ENCODE measurements at places on chromosomes 13 and 19. TPM values are rescaled to one million over a fixed set of nuclear protein-coding genes. Genes with fewer than 3 reads are reported as not detected.

- DNase-seq: no peak
Measured at GRCh38 chr19:19111967-19112580, 26.2 kb downstream of the TMEM161A start.

DNA sequence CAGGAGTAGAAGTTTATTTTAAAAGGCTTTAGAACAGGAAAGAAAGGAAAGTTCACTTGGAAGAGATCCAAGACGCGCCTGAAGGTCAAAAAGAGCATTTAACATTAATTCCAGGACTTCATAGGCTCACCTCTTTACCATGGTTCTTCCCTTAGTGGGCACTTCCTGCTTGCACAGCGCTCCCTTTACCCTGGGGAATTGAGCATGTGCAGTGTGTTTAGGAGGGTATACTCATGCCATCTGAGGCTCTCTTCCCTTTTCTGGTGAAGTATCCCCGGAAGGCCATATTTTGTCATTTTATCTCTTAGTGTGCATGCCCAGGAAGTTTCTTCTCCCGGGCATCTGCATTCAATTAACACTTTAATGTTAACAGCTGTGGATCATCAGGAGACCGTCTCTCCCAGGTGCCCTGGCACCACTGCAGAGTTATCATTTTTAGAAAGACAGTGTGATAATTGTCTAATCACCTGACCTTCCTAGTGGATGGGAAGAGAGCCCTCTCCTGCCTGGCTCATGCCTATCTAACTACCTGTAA is 66.1 kb upstream of the ABCC4 start:
- DNase-seq: no peak

Gene CYP2F1
- total RNA-seq: not detected

- DNase-seq: no peak
Measured at GRCh38 chr19:43560687-43561086, 14.6 kb downstream of the XRCC1 start.

Gene PTH2
- total RNA-seq: not detected

DNA sequence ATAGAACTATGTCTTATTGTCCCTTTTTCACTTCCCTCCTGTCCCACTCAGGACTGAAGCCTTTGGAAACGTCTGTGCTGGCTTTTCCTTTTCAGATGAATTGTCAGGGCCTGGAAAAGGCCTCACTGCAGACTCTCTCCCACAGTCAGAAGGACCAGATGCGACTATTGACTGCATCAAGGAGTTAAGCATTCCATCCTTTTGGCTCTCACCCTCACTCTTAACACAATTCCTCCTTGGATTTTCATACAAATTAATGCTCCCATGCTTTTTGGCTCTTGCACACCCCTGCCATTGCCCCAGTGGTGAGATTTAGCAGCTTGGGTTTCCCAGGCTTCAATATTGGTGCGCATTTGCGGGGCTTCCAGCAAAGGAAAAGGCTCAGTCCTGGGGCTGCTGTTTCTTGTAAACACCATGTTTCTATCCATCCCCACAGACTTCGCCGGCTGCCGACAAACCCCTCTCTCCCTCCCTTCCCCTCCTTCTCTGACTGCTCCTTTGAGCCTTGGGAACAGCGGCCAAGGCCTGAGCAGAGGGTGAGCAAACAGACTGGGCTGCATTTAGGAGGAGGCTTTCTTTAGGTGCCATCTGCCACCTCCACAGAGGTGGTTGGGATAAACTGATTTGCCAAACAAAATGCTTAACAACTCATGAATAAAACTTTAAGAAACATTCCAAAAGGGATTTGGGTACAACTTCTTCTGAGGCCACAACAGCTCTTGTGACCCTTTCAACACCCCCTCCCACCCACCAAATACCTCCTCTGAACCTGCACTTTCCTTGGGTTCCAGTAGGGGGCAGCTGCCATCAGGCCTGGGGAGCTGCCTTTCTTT is 48.6 kb upstream of the PCDH8 start:
- no peak for DNase-seq

- no peak for DNase-seq
Measured at GRCh38 chr13:66446413-66446812, 783.7 kb downstream of the PCDH9 start.

DNA sequence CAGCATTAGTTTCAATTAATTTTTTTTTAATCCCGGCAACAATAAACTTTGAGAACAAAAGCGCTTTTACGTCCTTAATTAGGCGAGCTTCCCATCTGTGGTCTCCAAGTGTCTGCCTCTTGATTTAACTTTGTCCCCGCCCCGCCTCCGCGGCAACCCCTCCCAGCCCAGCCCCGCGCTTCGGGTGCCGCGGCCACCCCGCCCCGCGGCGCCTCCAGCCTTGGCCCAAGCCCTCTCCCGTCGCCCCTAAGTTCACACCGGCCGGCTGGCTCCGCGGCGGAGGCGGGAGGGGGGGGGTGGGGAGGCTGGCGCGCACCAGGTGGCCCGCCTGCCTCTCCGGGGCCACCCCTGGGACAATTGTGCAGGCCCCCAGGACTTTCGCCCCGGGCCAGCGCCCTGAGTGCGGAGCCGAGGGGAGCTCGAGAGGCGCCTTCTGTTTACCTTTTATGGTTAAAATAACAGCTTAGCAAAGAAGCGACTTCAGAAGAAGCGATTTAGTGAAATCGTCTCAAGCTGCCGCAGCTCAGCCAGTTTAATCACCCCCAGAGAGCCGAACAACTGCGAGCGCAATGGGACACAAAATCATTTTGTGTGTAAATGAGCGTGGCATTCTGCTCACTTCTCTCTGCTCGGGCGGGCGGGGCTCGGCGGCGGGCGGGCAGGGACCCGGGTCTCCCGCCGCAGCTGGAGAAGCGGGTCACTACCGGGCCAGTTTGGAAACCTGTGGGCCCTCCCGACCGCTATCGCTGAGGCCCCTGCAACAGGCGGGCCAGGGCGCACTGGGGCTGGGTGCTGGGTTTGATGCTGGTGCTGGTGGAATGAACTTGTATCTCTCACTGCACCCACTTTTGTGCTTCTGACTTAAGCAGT is 1.4 kb downstream of the KCTD15 start:
- no peak for DNase-seq

GRCh38 chr13:84393981-84394625 is 511.8 kb upstream of the SLITRK1 start:
- no peak for DNase-seq

DNA sequence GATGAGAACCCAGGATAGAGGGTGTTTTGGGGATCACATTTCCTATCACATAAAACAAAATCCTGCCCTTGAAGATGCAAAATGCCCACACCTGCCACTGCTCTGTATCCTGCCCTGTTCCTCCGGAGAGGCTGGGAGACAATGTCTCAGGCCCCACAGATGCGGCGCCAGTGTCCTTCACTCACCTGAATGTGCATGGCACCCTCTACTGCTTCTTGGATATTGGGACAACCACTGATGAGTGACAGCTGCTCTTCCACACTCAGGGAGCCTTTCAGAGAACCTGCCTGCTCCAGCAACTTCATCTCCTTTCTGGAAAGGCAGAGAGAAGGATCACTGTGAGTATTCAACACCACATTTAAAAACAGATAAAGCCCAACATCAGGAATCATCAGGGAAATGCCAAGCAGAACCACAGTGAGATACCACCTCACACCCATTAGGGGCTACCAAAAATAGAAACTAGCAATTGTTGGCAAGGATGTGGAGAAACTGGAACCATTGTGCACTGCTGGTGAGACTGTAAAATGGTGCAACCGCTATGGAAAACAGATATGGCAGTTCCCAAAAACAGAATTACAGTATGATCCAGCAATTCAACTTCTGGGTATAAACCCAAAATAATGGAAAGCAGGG is 36.4 kb downstream of the CRYL1 start:
- no peak for DNase-seq

Gene PBX4
- 19.4 TPM for total RNA-seq
